ENCODE measurements at places on chromosomes 16 and 17.

DNA sequence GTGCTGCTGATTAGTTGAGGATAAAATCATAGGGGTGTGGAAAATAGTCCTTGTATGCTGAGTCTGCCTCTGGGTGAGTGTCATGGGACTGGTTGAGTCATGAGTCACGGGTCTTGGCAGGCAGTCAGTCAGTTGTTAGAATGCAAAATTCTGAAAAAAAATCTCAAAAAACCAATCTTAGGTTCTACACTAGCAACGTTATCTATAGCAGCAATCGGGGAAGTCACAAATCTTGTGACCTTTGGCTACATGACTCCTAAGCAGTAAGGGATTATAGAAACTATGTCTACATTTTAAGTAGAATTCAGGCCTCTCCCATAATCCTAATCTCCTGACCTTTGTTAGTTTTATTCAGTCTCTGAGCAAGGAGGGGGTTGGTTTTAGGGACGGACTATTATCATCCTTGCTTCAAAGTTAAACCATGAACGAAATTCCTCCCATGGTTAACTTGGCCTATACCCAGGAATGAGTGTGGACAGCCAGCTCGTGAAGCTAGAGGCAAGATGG, 18.0 kb upstream of the PMFBP1 start:
- DNase-seq: no peak

- DNase-seq: peak; percentile 12
Measured at GRCh38 chr17:17959520-17960361, 12.5 kb downstream of the TOM1L2 start.

- no peak for DNase-seq
Measured at GRCh38 chr16:80720804-80721371, 83.5 kb downstream of the CDYL2 start.

- DNase-seq: peak; percentile 31
Measured at GRCh38 chr16:79316004-79316458, 284.5 kb downstream of the MAF start.

DNA sequence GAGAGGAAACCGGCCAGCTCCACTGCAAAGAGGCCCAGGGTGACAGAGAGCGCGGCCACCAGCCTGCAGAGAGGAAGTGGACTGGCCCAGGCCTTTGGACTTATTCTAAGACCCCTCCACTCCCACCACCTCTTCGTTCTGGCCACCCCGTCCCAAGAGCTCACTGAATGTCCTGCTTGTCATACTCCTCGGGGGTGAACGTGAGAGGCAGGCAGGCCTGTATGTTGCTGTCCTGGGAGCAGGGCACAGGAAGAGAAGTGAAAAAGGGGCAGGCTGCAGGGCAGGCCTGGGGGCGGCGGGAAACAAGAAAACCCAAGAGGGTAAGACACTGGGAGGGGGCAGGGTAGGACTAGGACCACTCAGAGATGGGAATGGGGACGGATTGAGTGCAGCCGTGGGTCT, 384 bp downstream of the TMEM107 start:
- peak; percentile 13 for DNase-seq

DNA sequence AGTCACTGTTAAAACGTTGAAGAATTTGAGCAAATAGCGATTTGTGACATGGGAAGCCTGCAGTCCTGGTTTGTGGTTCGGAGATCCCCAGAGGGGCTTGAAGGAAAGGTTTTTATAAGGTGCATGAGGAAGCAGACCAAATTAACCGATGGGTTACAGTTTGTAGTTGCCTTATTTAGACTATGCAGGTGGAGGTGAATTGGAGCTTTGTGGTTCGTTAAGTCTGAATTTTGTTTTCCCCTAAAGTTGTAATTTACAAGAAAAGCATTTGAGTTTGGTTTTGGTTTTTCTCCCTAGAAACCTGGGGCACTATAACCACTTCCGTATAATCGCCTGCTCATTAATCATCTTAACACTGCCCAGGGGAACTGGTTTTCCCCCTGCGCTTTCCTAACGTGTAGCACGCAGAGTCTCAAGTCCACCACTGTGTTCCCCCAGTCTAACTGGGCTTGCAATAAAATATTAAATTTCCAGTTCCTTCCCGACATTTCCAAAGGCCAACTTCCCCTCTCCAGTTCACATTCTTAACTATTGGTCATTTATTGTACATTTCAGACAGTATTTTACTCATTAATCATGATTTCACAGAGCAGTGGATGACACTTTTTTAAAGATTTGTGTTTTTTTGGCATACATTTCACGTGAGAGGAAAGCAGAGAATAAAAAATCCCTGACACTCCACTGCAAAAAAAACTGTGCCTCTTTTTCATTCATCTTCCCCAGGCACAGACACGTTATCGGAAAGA, 932 bp downstream of the ZNF267 start:
- peak; percentile 32 for DNase-seq

- DNase-seq: no peak
Measured at GRCh38 chr17:38897176-38897575, 27.3 kb downstream of the LASP1 start.

GRCh38 chr17:77834170-77835115, 124.1 kb upstream of the TNRC6C start:
- DNase-seq: peak; percentile 79

All from CD4-positive, alpha-beta T cell treated with Interleukin-6 for 4 hours (primary cell).